Psoas muscle (tissue), 8 donors: ENCODE measurements at places on chromosomes 11 and 22.

DNA sequence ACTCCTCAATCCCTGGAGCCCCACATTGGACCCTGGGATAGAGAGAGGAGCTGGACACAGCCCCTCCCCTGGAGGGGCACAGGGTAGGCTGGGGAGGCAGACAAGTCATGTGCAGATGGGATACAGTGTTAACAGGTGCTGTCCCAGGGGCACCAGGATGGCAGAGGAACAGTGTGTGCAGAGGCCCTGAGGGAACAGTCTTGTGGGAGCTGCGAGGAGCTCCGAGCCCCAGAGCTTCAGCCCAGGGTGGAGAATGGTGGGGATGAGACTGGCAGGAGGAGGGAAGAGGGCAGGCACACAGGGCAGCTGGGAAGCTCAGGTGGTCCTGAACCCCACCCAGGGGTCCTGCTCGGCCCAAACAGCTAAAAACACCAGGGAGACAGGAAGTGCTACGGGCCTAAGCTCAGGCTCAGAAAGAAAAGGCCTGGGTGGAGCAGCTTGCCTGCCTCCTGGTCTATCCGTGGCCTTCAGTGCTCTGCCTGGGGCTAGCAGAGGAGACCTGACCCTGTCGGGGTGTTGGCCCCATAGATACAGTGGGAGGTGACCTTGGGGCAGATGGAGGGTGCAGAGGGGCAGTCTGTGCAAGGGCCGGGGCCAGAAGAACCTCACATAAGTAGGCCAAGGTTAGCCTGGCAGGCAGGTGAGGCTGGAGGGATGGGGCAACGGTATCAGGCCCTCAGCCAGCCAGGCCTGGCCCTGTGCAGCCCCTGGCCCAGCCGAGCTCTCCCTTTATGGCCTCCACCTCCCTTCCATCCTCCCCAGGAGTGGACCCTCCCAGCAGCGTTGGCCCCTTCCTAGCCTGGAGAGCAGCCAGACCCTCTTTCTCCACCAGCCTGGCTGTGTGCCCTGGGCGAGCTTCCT, 15.4 kb downstream of the CAPN5 start:
- peak; percentile 16 for DNase-seq

GRCh38 chr11:1113405-1114201, 38.9 kb downstream of the MUC2 start:
- DNase-seq: peak; percentile 53

DNA sequence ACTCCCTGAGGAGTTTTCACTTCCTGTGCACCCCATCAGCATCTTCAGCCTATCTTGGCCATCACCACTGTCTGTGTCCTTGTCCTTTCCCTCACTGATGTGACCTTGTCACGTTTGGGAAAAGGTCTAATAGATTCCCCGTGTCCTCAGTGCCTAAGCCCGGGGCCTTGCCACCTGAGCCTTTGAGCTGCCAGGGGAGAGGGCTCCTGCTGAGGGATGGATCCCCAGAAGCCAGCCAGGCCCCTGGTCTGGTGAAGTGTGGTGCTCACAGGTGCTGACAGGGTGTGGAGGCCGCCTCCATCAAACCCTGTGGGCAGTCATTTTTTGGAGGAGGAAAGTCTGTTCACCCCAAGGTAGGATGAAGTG, 47.2 kb downstream of the GAB4 start:
- DNase-seq: no peak

DNA sequence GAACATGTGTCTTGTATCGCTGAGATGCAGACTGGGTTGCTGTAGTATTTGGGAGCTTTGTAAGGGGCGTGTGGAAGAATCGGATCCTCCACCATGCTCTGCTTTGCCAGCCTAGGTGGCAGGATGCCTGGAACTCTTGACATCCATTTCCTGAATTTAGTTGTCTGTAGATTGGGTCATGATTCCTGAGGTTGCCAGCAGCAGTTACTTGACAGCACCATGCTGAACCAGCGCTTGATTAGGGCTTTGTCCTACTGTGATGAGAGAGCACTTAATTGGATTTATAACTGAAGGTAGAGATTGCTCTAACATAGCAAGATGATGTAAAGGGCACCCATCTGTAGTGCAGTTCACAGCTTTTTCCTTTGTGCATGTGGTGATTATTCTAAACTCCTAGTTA, 75.6 kb upstream of the HORMAD2 start:
- no peak for DNase-seq

GRCh38 chr11:7511401-7511800, 2.4 kb upstream of the PPFIBP2 start:
- peak; percentile 75 for DNase-seq

GRCh38 chr11:86722006-86722405, 49.6 kb upstream of the ME3 start:
- DNase-seq: no peak

- no peak for DNase-seq
Measured at GRCh38 chr11:48019217-48019584, 38.8 kb downstream of the PTPRJ start.

GRCh38 chr11:112082729-112083128, 3.8 kb downstream of the TIMM8B start:
- DNase-seq: no peak

DNA sequence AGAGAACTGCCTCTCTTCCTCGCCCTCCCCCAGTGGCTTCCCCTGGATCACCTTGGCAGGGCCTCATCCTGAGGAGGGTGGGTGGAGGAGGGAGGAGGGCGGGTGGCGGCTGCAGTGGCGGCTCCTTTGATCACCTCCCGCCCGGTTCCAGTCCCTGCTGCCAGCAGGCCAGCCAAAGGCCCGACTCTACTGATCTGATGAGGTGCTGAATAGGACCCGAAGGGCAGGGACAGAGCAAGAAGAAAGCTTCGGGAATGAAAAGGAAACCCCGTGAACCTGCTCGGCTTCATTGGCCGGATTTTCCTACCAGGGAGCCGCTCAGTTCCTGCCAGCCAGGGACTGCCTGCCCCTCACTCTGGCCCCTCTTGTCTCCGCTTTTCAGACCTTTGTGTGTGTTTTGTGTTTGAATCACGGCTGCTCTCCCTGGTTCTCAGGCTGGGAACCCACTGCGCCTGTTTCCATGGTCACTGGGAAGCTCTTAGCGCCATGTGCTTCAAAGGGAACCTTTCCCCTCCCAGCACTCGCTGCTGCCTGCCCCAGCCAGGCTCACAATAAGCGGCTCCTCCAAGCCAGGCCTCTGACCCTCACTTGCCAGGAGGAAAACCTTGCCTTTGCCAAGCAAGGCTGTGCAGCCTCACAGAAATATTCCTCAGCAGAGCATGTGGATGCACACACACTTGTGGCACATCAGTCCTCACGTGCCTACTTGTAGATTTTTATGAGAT, 56.8 kb downstream of the C22orf31 start:
- DNase-seq: peak; percentile 31

DNA sequence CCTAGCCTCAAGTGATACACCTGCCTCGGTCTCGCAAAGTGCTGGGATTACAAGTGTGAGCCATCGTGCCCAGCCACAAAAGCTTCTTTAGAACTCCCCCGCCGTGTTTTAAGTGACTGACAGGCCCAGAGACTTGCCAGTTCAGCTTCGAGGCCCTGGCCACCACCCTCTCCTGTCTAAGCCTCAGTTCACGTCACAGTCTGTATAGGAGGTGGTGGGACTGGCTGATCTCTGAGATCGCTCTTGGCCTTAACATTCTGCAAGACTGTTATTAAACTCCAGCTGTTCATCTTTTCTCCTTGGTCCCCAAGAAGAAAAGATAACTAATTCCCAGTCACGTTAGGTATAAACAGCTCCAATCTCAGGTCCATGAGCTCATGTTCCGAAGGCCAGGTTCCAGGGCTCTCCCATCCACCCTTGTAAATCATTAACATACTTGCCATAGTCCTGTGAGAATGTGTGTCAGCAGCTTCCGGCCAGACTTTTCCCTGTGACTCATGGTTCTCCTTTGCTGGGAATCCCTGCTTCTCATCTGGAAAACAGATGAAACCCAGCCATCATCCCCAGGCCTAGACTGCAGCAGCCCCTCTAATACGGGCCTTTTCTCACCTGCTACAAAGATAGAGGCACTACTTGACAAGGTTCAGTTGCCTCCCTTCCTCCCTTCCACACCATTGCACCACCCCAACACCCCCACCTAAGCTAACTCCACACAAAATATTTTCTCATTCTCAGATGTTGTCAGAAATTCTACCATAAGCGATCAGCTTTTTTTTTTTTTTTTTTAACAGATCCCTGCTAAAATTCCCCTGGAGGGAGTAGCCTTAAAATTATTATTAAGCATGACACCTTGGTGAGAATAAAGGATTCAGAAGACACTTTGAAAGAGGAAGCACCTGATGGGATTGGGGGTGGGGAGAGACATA, 5.6 kb upstream of the KIAA0930 start:
- peak; percentile 41 for DNase-seq

DNA sequence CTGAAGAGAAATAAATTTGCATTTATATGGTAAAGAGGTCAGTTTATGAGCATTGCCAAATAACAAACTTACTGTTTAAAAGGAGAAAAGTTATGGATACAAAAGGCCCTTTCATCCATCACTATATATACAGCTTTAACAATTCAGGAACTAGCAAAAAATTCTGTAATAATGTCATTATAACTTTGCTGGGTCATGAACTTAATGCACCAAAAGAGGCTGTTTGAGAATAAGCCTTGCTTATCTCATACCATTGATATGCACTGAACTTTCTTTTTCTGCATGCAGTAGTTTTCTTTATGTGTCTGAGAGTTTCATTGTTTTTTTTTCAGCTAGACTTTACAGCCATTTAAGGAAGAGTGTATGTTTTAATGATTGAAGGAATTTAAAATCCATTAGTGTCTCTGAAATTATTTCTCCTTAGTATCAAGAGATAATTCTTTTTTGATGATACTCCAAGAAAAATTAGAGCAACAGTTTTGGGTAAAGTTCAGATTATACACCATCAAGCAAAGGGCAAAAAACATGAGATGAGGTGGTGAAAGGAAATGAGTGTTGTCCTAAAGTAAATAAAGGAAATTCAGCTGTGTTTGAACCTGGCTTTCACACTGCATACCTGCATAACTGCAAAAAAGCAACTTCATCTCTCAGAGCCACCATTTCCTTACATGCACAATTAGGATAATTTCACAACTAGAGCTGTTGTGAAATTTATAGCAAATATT, 188.2 kb upstream of the ANO3 start:
- DNase-seq: no peak

GRCh38 chr11:91220476-91221202, 997.8 kb upstream of the CHORDC1 start:
- no peak for DNase-seq

- no peak for DNase-seq
Measured at GRCh38 chr22:20951932-20952380, 15.1 kb upstream of the AIFM3 start.

DNA sequence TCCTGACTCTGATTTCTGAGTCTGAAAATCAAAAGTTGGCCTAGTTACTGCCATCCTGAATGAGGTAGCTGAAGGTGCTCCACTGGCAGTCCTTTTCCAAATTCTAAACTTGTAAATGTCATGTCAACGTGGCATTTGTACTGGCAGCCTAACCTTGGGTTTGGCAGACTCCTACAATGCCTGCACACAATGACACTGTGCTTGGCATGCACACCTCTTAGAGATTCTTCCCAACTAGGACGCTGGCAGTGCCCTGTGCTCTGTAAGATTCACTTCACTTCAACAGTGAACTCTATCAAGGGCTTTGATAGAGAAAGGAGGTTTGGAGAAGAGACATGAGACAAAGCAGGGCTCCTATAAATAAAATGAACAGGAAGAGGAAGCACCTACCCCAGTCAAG, 21.9 kb upstream of the PPP2R1B start:
- DNase-seq: peak; percentile 47

GRCh38 chr11:93623179-93623578, 38.3 kb upstream of the CEP295 start:
- DNase-seq: no peak

DNA sequence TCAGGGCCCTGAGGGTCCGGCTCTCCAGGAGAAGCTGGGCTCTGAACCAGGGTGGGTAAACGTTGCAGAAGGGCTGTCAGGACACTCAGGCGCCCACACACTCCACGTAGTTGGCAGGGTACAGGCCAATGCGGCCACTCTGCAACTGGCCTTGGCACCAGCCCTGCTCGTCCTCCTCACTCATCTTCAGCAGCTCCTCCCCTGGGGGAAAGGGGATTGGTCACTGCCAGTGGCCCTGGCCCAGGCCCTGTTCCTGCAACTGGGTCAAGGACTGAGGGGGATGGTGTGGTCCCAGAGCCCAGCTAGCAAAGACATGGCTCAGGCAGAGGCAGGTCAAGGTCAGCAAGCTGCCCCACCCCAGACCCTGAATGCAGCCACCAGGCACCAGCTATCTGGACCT, 1.2 kb upstream of the ARFGAP2 start:
- peak; percentile 70 for DNase-seq

DNA sequence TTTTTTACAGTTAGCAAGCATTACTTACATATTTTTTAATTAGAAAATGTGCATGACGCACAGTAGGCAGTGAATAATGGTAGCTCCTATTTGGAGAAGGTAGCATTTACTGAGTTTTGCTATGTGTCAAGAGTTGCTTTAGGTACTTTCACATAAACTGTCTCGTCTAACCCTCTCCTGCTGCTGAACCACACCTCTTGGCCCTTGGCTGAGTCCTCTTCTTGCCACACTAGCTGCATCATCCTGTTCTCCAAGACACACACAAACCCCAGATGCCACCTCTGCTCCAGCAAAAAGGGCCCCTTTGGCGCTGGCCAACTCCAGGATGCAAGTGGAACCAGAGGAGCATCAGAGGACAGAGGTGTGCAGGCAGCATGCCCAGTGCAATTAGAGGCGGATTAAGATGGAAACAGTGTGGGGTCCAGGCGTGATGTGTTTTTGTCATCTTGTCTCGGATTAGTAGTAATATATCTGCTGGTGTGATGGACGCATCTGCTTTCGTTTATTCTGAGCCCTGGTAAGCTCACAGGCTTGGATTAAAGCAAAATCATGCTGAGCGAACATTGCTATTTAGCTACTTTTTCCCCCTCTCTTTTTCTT, 367.0 kb upstream of the CADM1 start:
- no peak for DNase-seq

DNA sequence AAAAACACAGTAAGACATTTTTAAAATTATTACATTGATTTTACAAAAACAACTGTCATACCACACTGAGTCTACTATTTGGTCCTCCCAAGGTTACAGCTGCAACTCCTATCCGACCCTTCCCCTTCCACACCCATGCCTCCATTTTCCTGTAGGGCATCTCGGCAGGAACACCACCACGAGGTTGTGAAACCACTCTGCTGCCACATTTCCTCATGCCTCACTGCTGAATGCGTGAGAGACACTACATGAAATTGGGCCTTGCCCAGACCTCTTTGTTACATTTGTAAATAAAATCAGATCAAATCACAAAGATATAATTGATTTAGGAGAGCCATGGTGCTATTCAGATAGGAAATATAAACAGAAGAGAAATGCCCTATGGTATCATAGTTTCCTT, 2.0 kb downstream of the ARHGAP32 start:
- no peak for DNase-seq

- no peak for DNase-seq
Measured at GRCh38 chr11:26025676-26026075, 306.3 kb upstream of the ANO3 start.

GRCh38 chr22:48975886-48976285, 851.8 kb downstream of the BRD1 start:
- no peak for DNase-seq

DNA sequence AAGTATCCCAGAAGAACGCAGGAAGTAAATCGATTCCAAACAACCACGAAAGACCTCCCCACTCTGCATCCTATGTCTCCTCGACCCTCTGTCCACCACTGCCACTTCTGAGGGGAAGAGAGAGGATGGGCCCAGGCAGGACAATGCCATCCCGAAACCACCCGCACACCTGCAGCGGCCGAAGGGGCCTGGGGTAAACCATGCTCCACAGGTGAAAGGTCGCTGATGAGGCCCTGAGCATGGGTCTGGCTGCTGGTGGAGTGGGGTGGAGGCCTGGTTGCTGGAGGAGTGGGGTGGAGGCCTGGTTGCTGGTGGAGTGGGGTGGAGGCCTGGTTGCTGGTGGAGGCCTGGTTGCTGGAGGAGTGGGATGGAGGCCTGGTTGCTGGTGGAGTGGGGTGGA, 13.1 kb downstream of the TOLLIP start:
- no peak for DNase-seq
